NCI-H146 (cell line): ENCODE measurements at places on chromosomes 12 and 14.

GRCh38 chr14:52961060-52961639 lies 10.3 kb upstream of the FERMT2 start:
- DNase-seq = peak; percentile 37

- DNase-seq = no peak
Observed at GRCh38 chr12:11731042-11731357, 81.5 kb downstream of the ETV6 start.

DNA sequence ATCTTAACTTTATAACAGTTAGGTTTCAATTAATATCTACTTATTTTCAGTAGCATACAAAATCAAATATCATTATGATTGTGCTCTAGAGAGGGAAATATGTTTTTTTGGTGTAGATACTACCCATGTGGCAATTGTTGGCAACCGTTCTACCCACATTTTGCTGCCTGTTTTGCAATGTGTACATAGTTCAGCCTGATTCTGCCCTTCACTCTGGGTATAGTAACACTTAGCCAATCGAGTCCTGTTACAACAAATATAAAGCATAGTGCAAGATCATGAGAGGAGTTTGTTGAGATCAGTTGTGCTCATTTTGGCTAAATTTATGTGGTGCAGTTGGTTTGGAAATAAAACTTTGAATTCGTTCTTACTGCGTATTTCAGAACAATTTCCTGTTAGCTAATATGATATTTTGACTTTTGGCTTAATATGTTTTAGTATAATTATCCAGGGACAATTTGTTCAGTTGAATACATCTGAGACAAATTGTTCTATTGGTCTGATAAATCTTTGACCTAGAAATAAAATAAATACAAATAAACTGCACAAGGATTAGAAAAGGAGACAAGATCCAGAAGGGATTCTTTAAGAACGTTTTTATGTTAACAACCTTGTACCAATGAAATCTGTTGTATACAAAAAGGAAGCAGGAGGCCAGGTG lies 76.9 kb downstream of the ATF7IP start:
- no peak for DNase-seq

DNA sequence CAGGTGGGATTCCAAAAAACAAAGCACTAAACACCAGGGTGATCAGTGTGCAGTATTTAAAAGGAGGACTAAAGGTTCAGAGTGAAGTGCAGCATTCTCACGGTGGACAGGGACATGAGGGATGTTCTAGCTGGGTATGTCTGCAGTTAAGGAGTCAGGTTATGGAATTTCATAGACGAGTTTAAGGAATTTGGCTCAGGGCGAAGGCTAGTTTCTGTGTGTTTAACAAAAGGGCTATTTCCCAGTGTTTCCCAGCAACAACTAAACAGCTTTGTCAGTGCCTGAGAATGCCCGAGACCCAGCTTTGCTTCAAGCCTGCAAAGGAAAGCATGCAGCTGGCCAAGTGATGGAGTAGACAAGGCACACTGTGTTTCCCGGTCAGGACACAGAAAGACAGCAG lies 7.0 kb downstream of the KRT1 start:
- DNase-seq = no peak

GRCh38 chr14:45246691-45247090 lies 6.3 kb downstream of the MIS18BP1 start:
- DNase-seq = no peak

GRCh38 chr14:92553438-92553837 lies 39.9 kb downstream of the RIN3 start:
- DNase-seq = no peak

- DNase-seq = no peak
Observed at GRCh38 chr14:38128640-38129039, 79.1 kb upstream of the SSTR1 start.

DNA sequence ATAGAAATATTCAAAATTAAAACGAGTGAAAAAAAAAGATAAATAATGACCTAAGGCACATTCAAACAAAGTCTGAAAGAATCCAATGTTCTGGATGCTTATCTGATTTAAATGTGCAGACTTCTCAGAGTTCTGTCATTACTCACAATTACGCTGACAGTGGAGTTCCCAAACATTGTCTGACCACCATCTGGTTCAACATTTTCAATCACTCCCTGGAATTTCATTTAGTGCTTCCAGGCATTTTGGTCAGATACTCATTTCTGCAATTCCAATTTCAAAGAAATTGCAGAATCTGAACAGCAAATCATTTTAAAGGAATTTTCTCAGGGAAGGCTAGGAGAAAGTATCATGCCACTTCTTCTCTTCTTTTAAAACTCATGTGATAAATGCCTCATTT lies 398.2 kb upstream of the PDE3A start:
- DNase-seq = no peak

DNA sequence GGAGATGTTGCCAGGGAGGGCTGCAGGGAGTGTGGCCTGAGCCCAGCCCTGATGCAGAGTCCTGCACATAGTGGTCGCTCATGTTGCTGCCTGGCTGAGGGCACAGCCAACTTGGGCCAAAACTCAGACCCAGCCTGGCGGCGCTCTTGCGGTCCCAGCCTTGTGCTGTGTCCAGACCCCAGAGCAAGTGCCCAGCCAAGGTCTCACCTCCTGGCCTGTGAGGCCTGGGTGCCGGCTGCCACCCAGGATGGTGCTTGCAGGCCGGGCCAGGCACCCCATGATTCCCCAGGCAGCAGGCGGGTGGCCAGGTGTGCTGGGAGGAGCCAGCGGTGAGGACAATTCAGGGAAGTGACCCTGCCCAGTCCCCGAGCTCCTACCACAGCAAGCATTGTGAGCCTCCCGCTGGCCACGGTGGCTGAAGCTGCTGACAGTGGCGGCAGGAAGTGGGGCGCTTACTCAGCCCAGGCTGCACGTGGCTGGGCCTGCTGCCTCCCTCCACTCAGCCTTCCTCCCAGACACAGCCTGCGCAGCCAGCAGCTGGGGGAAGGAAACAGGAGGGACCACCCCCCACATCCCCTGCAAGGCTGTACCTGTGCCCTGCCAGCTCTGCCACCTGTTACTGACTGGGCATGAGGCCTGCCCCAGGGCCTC lies 17.7 kb upstream of the PGF start:
- DNase-seq = peak; percentile 25

- DNase-seq = peak; percentile 51
Observed at GRCh38 chr14:95255013-95255412, 64.7 kb downstream of the CLMN start.

DNA sequence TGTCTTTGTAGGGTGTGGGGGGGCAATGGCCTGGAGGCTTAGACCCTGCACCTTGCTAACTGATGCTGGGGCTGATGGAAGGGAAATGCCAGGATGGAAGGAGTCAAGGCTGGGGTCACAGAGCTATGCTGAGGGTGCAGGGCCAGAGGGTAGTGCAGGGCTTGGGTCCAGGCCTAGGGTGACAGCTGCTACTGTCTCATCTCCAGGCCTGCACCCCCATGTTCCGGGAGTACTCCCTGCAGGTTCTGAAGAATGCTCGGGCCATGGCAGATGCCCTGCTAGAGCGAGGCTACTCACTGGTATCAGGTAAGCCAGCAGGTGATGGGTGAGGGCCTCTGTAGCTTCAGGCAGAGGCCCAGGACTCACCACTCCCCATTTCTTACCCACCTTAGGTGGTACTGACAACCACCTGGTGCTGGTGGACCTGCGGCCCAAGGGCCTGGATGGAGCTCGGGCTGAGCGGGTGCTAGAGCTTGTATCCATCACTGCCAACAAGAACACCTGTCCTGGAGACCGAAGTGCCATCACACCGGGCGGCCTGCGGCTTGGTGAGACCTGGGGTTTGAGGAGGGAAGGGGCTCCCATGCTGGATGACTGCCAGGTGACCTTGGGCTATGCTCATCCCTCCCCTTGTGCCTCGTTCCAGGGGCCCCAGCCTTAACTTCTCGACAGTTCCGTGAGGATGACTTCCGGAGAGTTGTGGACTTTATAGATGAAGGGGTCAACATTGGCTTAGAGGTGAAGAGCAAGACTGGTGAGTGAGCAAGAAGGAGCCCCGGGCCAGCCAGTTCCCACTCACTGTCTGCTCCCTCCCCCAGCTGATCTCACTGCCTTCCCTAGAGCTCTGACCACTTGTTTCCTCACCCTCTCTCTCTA lies 4.1 kb downstream of the SHMT2 start:
- DNase-seq = no peak
